ENCODE measurements at places on chromosomes 13 and 19.

- no peak for DNase-seq
Measured at GRCh38 chr13:47673009-47673850, 327.8 kb downstream of the SUCLA2 start.

DNA sequence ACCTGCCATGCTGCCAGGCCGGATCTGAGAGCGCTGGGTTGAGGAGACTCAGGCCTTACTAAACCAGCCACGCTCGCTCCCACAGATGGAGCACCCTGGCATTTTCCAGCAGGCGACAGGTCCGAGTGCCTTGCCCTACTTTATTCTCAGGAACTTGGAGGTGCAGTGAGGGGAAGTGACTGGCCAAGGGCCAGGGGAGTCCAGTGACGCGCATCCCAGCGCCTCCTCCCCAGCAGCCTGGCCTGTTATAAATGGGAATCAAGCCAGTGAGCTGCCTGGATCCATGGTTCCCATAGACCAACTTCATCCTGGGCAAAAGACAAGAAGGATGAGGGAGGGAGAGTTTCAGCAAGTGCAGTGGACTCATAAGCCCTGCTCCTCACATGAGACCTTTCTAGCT is 35.5 kb downstream of the TMED1 start:
- DNase-seq, result no peak

DNA sequence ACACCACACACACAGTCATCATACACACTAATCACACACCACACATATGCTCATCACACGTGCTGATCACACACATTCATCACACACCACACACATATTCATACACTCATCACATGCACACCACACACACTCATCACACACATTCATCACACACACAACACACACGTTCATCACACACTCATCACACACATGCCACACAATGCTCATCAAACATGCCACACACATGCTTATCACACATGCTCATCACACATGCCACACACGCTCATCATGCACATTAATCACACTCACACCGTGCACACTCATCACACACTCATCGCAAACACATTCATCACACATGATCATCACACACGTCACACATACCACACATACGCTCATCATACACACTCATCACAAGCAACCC is 47.5 kb downstream of the C1QTNF9 start:
- DNase-seq, result no peak

DNA sequence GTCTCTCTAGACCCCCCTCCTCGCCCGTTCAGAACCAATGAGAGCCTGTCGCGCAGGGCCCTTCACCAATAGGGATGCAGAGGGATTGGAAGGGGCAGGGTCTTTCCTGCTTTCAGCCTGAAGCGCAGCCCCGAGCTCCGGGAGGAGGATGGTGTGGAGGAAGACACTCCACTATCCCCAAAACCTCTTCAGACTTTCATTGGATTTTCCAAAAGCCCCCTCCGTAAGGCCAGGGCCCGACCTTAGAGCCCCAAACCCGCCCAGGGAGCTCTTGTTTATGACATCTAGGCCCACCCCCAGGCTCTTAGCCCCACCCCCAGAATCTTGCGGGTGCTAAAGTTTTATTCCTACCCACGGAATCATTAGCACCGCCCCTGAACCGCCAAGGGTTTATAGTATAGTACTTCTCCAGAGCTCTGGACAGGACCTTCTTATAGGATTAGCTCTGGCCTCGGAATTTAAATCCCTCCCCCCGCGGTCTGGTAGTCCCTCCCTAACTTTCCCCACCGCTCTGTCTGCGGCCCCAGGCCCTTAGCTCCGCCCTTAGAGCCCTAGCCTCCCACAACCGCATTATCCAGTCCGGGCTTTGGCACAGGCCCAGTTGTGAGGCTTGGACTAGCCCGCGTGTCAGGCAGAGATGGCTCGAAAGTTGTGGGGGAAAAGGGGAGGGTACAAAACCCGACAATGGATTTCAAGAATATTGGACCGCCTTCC is 6.6 kb upstream of the EML2 start:
- no peak for DNase-seq

DNA sequence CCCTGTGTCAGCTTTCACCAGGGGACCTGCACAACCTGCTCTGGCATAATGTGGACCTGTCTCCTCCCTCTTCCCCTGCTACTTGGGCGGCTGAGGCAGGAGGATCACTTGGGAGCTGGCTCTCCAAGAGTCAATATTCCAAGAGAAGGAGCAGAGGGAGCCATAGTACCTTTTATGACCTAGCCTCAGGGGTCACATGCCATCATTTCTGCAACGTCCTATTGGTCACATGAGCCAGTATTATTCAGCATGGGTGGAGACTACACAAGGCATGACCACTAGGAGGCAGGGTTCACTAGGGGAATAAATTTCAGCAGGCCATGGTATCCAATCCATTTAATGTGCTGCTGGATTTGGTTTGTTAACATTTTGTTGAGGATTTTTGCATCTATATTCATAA is 12.0 kb upstream of the SHFL start:
- DNase-seq, result peak; percentile 3

DNA sequence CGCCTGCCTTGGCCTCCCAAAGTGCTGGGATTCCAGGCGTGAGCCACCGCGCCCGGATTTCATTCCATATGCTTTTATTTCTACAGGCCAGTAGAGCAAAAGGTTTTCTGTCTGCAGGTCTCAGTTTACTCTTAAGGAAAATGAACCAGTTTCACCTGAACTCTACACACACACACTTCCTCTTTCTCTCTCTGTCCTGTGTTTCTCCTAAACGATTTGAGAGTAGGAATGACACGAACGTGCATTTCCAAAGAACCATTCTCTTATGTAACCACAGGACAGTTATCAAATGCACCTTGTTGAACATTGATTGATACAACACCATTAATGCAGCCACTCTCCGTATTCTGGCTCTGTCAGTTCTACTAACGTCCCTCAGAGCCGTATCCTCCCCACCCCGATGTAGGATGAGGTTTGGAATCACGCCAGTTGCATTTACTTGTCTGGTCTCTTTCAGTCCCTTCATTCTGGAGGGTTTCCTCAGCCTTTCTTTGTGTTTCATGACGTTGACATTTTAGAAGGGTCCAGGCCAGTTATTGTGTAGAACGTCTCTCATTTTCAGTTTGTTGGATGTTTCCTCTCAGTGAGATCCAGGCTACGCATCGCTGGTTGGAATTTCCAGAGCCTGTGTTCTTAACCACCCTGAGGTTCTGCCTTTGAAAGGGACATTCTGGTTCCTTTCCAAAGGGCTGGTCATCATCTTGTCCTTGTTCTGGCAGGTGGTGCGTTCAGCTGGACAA is 36.0 kb downstream of the BICRA start:
- no peak for DNase-seq

GRCh38 chr19:12092065-12092867 is 27.7 kb downstream of the ZNF844 start:
- no peak for DNase-seq

DNA sequence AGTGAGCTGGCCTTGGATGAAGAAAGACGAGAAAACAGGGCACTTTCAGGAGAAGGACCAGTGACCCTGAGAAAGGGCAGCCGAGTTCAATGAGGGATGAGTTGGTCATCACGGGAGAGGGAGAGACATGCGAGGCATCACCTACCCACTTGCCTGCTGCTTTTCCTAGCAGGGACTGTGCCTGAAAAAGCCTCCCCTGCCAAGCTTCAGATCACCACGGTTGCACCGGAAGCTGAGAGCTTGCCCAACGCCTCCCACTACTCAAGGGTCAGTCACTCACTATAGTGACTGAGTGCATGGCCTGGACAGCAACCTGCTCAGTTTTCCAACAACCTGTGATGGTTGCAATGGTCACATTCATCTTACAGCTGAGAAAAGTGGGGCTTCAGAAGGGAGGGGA is 12.6 kb upstream of the EPHX3 start:
- DNase-seq, result no peak

DNA sequence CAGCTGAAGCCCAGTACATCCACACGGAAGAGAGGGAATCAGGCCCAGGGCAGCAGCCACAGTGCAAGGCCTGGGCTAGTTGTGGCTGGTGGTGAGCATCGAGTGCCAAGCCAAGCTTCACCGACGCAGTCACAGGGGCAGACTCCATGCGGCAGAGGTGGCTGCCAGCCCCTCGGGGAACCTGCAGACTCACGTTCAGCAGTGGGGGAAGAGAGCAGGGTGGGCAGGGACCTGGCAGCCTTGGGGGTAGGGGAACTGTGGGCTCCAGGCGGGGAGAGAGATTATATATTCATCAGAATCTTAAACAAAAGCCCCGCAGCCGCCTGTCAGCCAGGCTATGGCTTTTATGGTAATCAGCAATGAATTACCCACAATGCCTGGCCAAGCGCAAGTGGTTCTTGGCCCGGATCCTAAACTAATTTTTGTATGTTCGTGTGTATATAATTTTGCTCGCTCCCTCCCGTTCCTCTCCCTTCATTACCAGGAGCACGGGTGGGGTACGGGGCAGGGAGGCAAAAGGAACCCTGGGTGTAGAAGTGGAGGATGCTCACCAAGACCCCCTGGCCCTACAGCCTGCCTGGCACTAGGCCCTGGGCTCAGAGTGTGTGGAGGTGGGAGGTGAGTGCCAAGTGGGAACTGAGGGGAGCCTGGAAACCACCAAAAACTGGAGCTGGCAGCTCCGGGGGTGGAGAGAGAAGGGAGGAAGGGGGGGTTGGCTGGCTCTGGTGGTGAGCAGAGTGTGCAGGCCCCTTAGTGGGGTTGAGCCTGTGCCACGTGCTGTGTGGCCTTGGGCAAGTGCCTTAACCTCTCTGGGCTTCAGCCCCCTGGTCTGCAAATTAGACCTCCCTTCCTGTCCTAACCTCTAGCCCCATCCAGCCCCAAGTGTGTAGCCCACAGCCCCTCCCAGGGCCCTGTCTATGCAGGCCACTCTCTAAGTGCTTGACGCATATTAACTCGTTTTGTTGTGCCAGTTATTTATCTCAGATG is 31.9 kb downstream of the PTPRS start:
- DNase-seq, result peak; percentile 57

- no peak for DNase-seq
Measured at GRCh38 chr13:21548577-21548976, 55.4 kb downstream of the MICU2 start.

GRCh38 chr19:5617080-5617479 is 5.5 kb downstream of the SAFB2 start:
- no peak for DNase-seq

- peak; percentile 84 for DNase-seq
Measured at GRCh38 chr13:51070005-51070649, 40.9 kb downstream of the C13orf42 start.

DNA sequence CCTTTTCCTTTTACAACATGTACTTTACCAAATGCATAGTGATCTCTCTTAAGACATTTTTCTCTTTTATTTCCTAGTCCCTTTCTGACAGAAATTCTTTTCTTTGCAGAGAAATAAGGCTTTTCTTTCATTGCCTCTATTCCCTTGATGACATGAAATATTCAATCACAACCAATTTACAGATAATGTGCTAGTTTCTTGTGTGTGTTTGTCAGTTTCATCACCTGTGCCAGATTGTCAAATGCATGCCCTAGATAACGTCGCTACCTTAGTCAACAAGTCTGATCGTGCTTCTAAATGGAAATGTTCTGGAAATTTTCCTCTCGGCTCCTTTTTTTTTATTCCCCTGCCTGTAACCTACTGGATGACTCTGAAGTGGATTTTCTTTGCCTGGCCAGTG is 478.1 kb downstream of the KLF5 start:
- DNase-seq, result no peak

- no peak for DNase-seq
Measured at GRCh38 chr13:47252627-47253026, 355.8 kb upstream of the HTR2A start.

DNA sequence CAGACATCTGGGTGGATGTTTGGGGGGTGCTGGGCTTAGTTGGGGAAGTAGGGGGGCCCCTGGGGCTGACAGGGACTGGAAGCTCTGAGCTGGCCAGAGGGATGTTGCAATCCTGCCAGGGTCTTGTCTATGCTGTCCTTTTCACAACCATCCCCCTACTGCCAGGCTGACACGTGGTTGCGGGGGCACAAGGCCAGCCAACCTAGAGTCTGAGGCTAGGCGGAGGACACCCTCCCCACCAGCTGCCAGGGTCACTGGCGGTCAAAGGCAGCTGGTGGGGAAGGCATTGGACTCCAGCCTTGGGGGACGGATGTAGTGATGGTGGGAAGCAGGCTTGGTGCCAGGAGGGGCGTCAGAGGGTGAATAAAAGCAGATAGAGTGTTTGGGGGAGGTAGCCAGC is 1.6 kb upstream of the APOC1 start:
- DNase-seq, result no peak

GRCh38 chr13:77048681-77049080 is 21.7 kb upstream of the FBXL3 start:
- DNase-seq, result no peak

- no peak for DNase-seq
Measured at GRCh38 chr13:102237230-102237629, 164.6 kb downstream of the FGF14 start.

DNA sequence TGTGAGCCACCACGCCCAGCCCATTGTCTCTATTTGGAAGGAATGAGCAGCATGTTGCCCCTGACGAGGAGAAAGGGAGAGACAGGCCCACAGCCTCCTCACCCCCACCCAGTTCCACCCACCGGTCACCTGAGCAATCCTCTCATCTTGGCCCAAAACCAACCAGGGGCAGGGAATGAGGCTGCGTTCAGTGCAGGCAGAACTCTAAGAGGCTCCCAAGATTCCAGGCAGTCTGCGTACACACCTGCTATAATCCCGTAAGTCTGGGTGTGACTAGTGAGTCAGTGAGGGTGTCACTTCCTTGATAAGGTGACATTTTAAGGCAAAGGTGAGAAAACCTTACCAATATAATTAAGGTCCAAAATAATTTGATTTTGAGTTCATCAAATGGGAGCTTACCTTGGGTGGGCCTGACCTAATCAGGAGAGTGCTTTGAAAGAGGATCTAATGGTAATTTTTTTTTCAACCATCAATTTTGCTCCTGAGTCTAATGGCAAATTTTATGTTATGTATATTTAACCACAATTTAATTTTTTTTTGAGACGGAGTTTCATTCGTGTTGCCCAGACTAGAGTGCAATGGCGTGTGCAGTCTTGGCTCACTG is 26.9 kb upstream of the KLF2 start:
- DNase-seq, result no peak

DNA sequence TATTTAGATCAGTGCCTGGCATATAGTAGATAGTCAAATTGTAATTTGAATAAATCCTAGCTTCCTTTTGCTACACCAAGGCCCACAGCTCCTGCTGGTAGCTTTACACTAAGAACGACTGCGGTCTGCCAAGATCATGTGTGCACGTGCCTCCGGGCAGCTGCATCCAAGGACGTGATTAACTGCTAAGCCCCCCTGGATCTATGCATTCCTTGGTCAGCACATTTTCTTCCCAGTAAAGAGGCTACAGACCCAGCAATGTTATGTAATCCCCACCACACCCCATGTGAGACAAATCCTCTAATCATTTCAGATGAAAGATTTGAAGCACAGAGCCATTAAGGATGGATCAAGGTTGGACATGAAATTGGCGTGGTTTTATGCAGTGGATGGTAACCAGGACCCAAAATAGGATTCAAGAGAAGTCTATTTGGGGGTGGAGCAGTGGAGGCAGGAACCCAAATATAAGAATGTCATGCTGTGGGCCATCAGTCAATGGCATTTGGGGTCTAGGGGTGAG is 65.2 kb upstream of the PEG3 start:
- DNase-seq, result no peak

GRCh38 chr19:50743537-50743936 is 20.4 kb downstream of the CLEC11A start:
- DNase-seq, result no peak

Data from NCI-H2107 (cell line).